T-helper 9 cell (primary cell): ENCODE measurements at places on chromosomes 11 and 22.

DNA sequence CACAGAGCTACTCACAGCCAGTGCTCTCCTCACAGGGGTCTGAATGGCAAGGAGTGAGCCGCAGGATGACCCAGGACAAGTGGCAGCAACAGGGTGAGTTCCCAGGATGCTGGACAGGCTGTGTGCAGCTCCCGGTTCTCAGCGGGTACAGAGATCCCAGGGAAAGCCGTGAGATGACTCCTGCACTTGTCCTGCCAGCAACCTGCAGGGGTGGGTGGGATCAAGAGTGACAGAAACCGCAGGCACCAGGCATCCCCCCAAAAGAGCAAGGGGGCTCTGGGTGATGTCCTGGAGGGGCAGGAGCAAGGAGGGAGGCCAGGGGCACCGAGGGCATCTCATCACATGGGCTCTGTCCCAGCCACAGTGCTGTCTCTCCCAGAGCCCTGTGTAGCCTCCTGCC is 15.9 kb upstream of the PRODH start:
- DNase-seq = no peak

DNA sequence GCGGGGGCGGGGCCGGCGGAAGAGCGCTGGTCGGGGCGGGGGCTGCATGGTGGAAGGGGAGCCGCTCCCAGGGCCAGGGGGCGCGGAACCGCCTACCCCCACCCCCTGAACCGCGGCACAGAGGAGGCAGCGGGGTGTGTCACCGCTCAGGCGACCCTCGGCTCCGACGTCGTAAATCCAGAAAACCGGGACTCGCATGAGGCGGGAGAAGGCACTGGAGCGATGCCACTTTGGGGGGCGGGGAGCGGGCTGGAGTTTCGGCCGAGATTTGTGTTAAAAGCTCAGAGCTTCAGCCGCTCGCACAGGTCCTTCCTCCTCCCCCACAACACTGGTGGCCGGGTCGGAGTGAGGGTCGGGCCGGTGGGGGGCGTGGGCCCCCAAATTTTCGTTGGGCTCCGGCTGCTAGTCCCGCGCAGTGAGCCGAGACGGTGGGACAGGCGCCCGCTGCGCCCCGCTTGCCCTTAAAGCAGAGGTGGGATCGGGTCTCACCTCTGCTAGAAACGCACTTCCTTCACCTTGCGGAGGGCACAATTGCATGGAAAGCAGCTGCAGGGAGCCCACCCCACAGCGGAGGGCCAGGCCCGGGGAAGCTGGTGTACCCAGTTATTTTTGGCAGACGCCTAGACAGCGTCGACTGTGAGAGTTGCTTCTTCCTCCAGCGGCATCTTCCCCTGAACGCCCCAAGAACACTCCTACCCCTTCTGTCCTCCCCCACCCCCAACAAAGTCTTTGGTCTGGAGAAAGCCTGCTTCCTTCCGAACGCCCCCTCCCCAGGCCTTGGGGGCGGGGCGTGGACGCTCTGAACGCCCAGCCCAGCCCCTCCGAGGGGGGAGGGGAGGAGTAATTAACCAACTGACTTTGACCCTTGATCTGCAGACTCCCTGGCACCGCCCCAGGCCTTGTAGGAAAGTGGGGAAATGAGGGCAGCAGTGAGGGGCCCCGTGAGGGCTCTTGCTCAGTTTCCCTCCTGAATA is 1.1 kb downstream of the OVOL1 start:
- DNase-seq = no peak

- DNase-seq = no peak
These were observed 78.0 kb upstream of the PPARA start for GRCh38 chr22:46072110-46072881.

DNA sequence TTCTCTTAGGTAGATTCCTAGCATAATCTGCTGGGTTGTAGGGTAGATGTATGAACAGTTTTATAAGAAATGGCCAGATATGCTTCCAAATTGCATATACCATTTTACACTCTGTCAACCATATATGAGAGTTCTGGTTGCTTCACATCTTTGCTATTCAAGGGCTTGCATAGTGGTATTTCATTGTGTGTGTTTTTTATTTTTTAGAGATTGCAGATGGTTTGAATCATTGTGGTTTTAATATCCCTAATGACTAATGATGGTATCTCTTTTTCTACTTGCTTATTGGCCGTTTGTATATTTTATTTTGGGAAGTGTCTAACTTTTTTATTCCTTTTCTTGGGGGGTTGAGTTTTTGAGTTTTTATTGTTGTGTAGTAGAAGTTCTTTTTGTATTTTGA is 26.9 kb downstream of the RNF214 start:
- no peak for DNase-seq

- no peak for DNase-seq
These were observed 8.6 kb upstream of the UPB1 start for GRCh38 chr22:24486501-24486921.

DNA sequence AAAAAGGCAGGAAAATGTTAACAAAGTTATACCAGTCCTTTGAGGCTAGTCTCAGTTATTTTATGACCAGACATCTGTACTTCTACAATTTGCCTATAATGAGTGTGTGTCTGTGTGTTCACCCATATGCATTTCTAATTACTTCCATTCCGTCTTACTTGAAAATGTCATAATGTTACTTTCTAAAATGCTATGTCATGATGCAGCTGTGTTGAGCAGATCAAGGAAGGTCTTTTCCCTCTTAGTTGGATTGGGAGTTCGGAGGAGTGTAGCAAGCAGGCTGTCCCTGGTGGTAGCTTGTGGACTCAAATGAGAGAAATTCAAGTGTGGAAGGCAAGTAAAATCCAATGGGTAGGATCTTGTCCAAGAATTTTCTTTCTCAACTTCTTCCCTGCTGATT is 3.0 kb downstream of the SNX19 start:
- no peak for DNase-seq

- DNase-seq = no peak
These were observed 81.6 kb downstream of the ZC3H12C start for GRCh38 chr11:110174645-110175310.

GRCh38 chr22:41578114-41578513 is 11.5 kb downstream of the PMM1 start:
- DNase-seq = no peak

DNA sequence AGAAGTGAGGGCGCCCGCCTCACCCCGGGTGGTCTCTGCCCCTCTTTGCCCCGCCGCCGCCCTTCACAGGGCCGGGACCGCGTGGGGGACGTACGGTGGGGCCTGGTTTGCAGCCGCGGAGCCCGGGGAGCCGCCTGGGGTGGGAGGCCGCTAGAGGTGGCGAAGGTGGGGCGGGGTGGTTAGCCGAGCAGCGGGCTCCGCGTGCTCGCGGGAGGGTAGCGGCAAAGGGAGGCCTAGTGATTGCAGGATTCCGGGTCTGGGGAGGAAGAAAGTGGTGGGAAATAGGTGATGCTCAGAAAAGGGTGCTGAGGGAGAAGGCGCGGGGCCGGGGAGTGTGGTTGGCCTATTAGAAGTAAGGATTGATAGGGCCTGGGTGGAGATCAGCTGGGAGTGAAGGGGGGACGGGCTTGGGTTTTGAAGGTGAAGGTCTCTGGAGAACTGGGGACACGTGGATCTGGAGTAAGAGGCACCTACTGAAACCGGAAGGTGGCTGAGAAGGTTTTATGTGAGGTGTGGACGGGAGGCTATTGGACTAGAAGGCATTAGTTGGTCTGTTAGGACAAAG is 571 bp downstream of the FAR1 start:
- peak; percentile 38 for DNase-seq

DNA sequence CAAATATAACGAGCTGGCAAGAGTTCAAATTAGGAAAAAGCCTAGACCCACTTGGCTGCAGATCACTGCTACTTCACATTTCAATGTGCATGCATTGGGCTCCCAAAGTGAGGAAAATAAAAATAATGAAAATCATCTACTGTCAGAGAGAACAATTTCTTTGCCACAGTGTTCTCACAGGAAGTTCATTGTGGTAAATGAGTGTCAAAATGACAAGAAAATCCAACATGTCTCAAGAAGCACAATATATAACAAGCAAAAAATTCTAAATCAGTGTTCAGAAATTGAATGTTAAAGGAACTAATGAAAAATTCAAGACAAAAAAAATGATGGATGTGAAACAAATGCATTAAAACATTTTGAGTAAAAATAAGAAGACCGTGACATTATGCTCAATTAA is 31.3 kb downstream of the RCN1 start:
- no peak for DNase-seq

GRCh38 chr22:24153959-24154358 is 27.3 kb upstream of the SUSD2 start:
- DNase-seq = no peak

GRCh38 chr11:3138178-3139085 is 26.7 kb downstream of the OSBPL5 start:
- no peak for DNase-seq

DNA sequence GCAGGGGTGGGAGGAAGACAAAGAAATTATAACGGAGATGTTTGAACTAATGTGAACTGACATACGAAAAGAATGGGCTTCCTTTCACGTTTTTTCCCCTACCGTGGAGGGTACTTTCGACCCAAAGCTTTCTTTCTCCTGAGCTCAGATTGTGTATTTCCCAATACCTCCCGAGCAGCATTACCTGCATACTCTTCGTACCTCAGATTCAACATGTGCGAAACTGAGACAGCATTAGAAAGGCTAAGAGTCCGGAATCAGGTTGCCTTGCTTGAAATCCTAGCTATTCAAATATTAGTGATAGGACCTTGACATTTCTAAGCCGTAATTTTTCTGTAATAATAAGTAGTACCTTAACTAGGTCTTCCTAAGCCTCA is 778 bp upstream of the PAK1 start:
- no peak for DNase-seq
